Pons (tissue), 1 donor: ENCODE measurements at places on chromosomes 1 and 21.

DNA sequence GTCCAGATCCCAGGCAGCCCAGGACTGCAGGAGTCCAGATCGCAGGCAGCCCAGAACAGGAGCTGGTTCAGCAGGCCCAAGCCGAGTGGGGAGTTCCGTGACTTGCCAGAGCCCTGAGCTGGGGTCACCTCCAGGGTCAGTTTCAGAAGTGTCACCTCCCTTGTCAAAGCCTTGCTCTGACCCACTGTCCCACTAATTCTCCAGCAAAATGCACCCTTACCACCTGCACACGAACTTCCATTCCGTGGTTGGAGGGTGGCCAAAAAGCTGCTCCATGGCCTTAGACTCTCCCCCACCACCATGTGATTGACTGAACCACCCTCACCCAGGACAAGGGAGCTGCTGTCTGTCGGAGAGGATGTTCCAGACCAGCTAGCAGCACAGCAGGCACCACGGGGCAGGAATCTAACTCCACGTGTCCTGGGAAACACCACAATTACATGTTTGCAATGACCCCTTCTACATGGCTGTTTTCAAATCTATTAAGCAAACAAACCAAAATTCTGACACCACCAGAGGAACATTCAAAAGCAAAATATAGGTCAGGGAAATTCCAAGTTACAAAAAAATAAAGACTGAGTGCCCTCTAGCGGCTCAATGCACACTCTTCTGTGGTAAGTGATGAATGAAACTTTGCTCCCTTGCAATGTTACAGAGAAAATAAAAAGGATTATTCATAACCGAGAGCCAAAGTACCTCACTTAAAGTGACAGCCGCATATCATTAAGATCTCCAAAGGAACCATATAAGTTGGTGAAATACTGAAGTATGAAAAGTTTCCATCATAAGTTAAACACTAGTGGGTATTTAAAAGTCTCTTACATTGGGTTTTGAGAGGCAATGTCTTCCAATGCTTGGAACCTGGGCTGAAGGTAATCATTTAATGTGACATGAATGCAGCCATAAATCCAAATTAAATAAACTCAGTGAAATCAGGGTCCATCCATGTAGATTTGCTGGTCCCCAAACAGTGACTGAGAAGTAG is 76.3 kb downstream of the NPHP4 start:
- peak; percentile 76 for DNase-seq

- no peak for DNase-seq
These were observed 10.7 kb upstream of the TARBP1 start for GRCh38 chr1:234489698-234490077.

DNA sequence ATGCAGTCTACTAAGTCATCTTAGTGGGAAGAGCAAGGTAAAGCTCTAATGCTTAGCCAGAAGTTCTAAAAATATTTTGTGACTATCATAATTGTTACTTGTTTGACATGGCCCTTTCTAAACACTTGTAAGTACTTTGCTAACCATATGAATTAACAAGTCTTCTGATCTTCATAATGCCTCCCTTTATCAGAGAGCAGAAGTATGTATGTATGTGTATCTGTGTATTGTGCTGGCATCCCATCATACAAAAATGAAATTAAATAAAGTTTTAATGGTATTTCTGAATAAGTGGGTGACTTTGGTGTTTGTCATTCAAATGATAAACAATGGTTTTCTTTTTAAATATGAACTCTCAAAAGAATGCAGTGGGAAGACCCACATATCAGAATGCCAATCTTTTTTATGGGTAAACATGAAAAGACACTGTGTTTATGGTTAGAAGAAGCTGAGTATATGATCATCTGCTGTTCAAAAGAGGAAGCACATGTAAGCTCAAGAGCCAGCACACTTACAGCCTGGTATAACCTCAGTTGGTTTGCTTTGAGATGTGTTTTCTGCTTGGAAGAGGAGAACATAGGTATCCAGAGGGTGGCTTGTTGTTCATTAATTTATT is 159.6 kb downstream of the CLEC20A start:
- no peak for DNase-seq

GRCh38 chr1:170596701-170597100 is 64.7 kb downstream of the GORAB start:
- no peak for DNase-seq

DNA sequence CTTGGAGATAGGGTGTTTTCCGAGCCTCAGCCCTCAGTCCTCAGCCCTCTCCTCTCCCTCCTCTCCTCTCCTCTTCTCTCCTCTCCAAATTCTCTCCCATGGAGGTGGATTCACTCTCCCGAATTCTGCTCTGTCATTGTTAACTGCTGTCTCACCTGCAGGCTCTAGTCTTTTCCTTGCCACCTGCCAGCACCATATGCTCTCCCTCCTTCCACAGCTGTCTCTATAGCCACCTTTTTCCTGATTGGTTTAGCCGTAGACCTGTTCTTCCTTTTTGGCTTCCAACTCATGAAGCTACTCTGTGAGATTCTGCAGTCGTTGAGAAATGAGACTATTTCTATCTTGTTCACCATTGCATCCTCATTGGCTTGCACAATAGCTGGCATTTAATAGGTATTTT is 19.7 kb downstream of the COG2 start:
- no peak for DNase-seq

DNA sequence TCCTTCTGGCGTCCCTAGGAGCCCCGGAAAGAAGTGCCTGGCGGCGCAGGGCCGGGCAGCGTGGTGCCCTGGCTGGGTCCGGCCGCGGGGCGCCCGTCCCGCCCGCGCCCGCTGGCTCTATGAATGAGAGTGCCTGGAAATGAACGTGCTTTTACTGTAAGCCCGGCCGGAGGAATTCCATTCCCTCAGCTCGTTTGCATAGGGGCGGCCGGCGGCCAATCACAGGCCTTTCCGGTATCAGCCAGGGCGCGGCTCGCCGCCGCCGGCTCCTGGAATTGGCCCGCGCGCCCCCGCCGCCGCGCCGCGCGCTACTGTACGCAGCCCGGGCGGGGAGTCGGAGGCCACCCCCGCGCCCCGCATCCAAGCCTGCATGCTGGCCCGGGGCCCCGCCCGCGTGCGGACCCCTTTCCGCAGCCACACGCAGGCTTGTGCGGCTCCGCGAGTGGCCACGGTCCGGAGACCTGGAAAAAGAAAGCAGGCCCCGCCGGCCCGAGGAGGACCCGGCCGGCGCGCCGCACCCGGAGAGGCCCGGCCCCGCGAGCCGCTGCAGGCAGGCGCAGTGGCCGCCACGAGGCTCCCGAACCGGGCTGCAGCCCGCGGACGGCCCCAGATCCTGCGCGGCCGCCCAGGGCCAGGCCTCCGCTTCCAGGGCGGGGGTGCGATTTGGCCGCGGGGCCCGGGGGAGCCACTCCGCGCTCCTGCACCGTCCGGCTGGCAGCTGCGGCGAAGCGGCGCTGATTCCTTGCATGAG is 160.4 kb downstream of the RUNX1 start:
- DNase-seq, result peak; percentile 78

DNA sequence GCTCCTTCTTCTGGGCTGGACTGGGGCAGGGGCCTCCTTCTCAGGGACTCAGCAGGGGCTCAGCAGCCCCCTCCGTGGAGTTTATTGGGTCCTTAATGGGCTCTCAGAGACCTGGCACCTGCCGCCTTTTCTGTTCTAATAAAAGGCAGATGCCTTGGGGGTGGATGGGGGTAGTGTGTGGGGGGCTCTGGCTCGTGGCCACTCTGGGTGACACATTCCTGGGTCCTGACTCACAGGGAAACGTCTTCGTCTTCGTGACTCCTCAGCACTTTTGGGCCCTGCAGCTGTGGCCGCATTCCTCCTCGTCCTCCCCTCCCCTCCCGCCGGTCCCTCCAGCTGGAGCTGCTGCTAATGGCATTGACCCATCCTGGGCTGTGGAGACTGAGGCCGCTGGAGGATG is 107.8 kb upstream of the WNT4 start:
- no peak for DNase-seq

DNA sequence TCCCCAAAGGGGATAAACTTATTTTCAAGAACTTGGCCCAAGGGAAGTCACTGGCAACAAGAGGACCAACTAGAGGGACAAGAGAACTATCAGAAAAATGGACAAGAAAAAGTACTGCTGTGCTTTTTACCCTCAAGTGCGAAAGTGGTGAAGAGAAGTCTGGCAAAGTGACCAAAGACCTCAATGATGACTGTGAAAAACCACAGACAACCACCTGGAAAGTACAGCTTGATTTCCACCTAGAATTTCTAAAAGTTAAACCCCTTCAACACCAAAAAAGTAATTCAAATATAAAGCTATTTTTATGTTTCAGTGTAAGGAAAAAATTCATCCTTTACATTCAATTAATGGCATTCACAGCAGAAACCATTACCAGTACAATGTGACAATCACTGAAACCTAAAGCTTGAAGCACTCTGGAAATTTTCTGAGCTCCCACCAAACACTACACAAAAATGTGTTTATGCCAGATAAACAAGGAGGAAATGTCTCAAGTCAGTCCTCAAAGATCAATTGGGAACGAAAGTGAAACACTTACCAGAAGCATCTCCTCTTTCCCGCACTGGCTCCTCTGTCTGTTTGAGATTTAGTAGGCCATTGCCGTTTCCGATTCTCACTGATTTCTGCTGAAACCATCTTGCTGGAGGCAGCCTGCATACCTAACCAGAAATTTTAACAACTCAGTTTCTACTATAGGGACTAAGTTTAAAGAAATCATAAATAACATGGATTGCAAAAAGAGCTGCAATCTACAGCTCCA is 8.3 kb downstream of the SDE2 start:
- no peak for DNase-seq

DNA sequence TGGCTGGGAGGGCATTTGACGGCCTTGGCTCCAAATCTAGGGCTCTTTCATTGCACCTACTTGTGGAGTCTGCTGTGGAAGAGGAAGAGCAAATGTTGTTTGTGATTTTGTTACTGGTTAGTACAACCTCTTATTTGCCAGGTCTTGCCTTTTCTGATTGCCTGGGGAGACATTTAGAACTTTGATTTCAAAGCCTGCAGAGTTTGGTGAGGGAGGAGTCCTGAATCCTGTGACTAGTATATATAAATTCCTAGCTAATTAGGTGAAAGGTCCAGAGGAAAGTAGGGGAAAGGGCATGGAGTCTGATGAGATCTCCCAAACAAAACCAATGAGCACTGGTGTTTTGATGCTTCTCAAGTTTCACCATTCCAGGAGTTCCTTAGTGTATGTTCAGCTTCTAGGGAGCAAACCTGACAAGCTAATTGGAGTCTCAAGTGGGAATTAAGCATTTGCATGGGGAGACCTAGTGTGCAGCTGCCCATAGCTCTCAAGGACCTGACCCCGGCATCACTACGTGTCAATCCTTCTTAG is 5.1 kb upstream of the HMGCS2 start:
- DNase-seq, result no peak

DNA sequence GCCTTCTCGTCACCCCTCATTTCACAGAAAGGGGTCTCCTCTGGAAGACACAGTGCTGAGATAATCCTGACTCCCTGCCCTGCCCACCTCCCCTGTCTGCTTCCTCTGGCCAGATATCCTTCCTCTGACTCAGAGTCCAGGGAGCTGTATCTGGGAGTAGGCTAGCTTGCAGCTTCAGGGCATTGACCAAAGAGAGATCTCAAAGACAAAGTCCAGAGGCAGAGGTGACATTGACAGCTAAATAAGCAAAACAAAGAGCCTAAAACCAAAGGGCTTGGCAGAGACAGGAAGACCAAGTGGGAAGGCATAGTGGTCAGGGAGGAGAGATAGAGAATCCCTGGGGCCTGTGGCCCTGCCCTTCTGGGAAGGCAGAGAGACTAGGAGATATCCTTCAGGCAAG is 64.9 kb downstream of the TNR start:
- DNase-seq, result no peak

- DNase-seq, result no peak
These were observed 3.9 kb downstream of the TMPRSS2 start for GRCh38 chr21:41504030-41504429.

DNA sequence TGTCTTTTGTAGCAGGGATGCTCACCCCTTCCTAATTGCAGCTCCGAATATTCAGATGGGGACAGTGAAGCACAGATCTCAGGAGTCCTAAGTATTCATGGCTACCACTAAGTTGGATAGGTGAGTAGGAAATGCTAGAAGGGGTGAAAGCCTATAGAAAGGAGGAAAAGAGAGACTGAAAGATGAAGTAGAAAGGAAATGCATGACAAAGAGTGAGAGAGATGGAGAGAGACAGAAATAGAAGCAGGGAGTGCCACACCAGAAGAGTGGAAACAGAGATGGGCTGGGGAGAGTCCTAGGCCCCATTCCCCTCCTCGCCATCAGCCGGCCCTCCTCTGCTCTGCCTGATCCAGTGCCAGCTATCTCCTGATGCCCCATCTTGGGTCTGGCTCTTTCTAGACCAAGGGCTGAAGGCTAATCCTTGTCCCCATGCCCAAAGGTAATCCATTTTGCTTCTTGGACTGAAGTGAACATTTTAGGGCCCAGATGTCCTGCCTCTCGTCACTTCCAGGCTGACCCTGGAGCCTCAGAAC is 2.0 kb downstream of the PEA15 start:
- no peak for DNase-seq

GRCh38 chr1:234315091-234315541 is 58.1 kb upstream of the COA6 start:
- DNase-seq, result no peak

- DNase-seq, result no peak
These were observed 34.1 kb upstream of the H6PD start for GRCh38 chr1:9200441-9200840.

DNA sequence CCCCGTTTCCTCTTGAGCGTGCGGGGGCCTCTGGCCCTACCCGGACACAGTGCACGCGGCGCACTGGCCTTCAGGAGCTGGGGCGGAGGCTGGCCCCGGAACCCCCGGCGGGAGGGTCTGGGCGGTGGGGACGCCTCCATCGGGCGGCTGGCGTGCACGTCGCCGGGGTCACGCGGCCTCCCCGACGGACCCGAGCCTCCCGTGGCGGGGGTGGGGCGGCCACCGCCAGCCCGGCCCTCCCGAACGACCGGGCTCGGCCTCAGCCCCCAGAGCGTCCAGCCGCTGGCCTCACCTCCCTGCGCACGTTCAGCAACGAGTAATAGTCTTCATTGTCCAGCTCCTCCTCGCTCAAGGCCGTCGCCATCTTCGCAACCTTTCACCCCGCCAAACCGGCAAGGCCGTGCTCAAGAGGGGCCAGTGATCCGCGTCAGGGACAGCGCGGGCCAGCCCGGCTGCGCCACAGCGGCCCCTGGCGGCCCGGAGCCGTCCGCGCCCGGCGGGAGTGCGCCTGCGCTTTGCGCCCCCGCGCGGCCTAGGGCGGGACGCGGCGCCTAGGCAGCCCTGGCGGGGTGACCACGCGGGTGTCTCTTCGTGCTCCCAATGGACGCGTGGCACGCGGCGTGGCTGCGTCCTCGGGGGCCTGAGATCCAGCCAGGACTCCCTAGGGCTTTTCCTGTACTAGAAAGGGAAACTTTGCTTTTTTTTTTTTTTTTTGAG is at the start of gene DNAJC11:
TSS of gene DNAJC11 (minus strand) at position 380 of the 717 bp plus-strand sequence. CDS start at position 364, 16 bp downstream.
- DNase-seq, result peak; percentile 82

DNA sequence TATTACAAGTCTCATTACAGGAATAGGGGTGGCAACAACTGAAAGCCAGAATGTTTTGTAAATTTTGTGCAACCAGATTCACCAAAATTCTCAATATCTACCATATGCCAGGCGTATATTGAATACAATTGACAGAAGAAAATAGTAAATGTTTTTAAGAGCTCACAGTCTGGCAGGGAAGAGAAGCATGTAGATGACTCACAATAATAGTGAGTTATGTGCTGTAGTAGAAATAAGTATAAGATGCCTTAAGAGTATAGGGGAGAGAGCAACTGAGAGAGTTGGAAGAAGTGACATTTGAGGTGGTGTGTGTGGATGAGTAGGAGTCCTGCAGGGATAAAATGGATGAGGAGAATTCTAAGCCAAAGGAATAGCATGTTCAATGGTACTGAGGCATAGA is 170.5 kb upstream of the FGGY start:
- no peak for DNase-seq
